MCF 10A (cell line): ENCODE measurements at places on chromosomes 7 and 10. TPM values are rescaled to one million over a fixed set of nuclear protein-coding genes. Genes with fewer than 3 reads are reported as not detected.
A peak's percentile ranks its signal among the peaks of the same experiment; 100 is the strongest.

Gene CYP3A4
- not detected in 2 replicates for total RNA-seq

GRCh38 chr7:32037650-32038198 lies 32.5 kb downstream of the PDE1C start:
- H3K27ac ChIP-seq = no peak overlapping the region
- no peak for DNase-seq
- H3K36me3 ChIP-seq = no peaks in the 10 kb centered on the region
- H3K4me3 ChIP-seq = no peak overlapping the region
- peaks cover 7% of the 10 kb centered on the region for H3K4me1 ChIP-seq
- H3K27me3 ChIP-seq = no peaks in the 10 kb centered on the region

- no peak overlapping the region for H3K4me3 ChIP-seq
- no peak for DNase-seq
- H3K27ac ChIP-seq = peak overlapping the region; percentile 10
- peaks cover 16% of the 10 kb centered on the region for H3K36me3 ChIP-seq
These were observed 40.4 kb downstream of the CREB3L2 start for GRCh38 chr7:137961200-137962177.

GRCh38 chr10:104254493-104255310 lies at the start of gene GSTO1:
Gene GSTO1 (plus strand): TSS chr10:104254892. CDS start chr10:104254929, 37 bp downstream.
- peak within 1 kb of the TSS; percentile 85 for H3K27ac ChIP-seq
- H3K4me1 ChIP-seq = peaks cover 28% of the 10 kb centered on the region
- peak; percentile 79 for DNase-seq
- H3K27me3 ChIP-seq = no peaks in the 10 kb centered on the region
- peaks cover 39% of the 10 kb centered on the region for H3K36me3 ChIP-seq

GRCh38 chr7:97179454-97180104 lies 62.1 kb downstream of the SDHAF3 start:
- H3K27ac ChIP-seq = no peak overlapping the region
- H3K4me3 ChIP-seq = no peak overlapping the region
- H3K27me3 ChIP-seq = no peaks in the 10 kb centered on the region
- H3K4me1 ChIP-seq = peaks cover 4% of the 10 kb centered on the region
- no peaks in the 10 kb centered on the region for H3K36me3 ChIP-seq

- no peak overlapping the region for H3K27ac ChIP-seq
- H3K4me1 ChIP-seq = peaks cover 6% of the 10 kb centered on the region
These were observed 45.0 kb downstream of the ARMH3 start for GRCh38 chr10:102010961-102011360.

DNA sequence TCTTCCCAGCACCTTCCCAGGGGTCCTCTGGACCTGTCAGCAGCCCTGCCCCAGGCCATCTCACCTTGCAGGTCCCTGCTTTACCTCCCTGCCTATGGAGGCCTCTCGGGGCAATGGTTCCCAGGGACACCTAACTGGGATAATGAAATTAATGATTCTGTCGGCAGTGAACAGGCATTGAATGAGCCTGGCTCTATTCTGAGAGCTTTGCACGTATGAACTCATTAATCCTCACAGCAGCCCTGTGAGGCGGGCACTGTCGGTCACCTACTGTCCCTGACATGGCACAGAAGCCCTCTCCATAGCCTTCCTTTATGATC lies 22.9 kb downstream of the ADCYAP1R1 start:
- H3K36me3 ChIP-seq = no peaks in the 10 kb centered on the region
- no peak overlapping the region for H3K27ac ChIP-seq
- H3K4me3 ChIP-seq = no peak overlapping the region

Gene FAM25C
- total RNA-seq = not detected in 2 replicates

DNA sequence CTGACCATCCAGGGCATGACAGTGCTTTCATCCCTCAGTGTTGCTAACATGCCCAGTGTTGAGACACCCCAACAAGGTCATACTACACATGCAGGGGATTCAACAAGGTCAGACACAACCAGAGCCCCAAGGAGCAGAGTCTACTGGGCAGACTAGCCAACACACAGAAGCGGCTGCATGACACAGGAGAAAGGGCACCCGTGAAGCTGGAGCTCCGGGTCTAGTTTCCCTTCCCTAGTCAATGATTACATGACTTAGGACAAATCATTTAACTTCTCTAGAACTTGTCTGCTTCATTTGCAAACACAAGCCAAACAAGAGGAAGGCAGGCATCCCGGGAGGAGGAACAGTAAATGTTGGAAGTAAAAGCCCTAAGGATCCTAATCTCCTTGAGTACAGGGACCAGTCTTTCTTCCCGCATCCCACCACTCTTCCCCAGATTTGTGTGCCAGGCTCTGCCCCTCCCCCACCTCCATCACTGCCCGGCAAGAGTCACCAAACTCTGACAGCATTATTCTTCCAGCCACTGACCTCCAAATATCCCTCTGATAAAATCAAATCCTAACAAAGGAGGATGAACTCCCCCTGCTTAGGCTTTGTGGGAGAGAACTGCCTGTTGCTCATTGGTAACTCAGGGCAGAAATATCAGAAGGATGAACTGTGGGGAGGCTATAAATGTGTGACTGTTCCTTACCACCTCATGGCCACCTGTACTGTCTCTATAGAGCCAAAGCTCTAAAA lies 104.3 kb downstream of the KCNMA1 start:
- peaks cover 29% of the 10 kb centered on the region for H3K4me1 ChIP-seq
- no peaks in the 10 kb centered on the region for H3K27me3 ChIP-seq
- DNase-seq = no peak
- H3K36me3 ChIP-seq = no peaks in the 10 kb centered on the region
- H3K4me3 ChIP-seq = no peak overlapping the region

Gene BTBD16
- 0.16 TPM in 1 of 2 replicates, not detected in the other for total RNA-seq

GRCh38 chr10:73906524-73907447 lies 4.1 kb upstream of the PLAU start:
- H3K4me1 ChIP-seq = peaks cover 46% of the 10 kb centered on the region
- no peak overlapping the region for H3K4me3 ChIP-seq
- H3K27me3 ChIP-seq = no peaks in the 10 kb centered on the region

DNA sequence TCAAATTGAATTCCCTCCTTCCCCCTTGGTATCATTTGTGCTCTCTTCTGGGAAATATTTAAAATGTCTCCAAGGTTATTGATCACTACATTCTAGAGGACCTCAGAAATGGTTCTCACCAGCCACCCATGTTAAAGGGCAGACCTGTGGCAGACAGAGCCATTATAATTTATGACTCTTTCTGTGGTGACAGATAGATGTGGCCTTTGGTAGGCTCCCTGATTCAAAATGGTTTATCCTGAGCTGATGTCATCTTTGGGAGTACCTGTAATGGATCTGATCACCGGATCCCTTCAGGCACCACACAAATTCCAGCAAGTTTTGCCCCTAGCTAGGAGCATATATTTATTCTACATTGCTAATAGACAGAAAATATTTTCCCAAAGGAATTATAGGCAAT lies 267.5 kb downstream of the SDK1 start:
- DNase-seq = no peak
- H3K27me3 ChIP-seq = no peaks in the 10 kb centered on the region
- no peaks in the 10 kb centered on the region for H3K4me1 ChIP-seq

Gene CABCOCO1
- not detected in 2 replicates for total RNA-seq

GRCh38 chr7:45238806-45239205 lies 81.2 kb downstream of the RAMP3 start:
- peaks cover 11% of the 10 kb centered on the region for H3K4me1 ChIP-seq
- H3K36me3 ChIP-seq = no peaks in the 10 kb centered on the region
- no peak for DNase-seq
- H3K27ac ChIP-seq = no peak overlapping the region
- no peak overlapping the region for H3K4me3 ChIP-seq

GRCh38 chr7:7812112-7812511 lies 93.7 kb upstream of the RPA3 start:
- no peak for DNase-seq
- no peaks in the 10 kb centered on the region for H3K4me1 ChIP-seq
- H3K4me3 ChIP-seq = no peak overlapping the region
- H3K27me3 ChIP-seq = no peaks in the 10 kb centered on the region
- H3K36me3 ChIP-seq = peaks cover 7% of the 10 kb centered on the region

- peaks cover 21% of the 10 kb centered on the region for H3K36me3 ChIP-seq
- no peak overlapping the region for H3K4me3 ChIP-seq
- no peak overlapping the region for H3K27ac ChIP-seq
- H3K27me3 ChIP-seq = no peaks in the 10 kb centered on the region
These were observed 5.6 kb upstream of the PKD1L1 start for GRCh38 chr7:47953822-47954221.

GRCh38 chr7:83976302-83976701 lies 218.3 kb downstream of the SEMA3A start:
- no peak overlapping the region for H3K4me3 ChIP-seq
- no peaks in the 10 kb centered on the region for H3K27me3 ChIP-seq
- no peaks in the 10 kb centered on the region for H3K36me3 ChIP-seq

DNA sequence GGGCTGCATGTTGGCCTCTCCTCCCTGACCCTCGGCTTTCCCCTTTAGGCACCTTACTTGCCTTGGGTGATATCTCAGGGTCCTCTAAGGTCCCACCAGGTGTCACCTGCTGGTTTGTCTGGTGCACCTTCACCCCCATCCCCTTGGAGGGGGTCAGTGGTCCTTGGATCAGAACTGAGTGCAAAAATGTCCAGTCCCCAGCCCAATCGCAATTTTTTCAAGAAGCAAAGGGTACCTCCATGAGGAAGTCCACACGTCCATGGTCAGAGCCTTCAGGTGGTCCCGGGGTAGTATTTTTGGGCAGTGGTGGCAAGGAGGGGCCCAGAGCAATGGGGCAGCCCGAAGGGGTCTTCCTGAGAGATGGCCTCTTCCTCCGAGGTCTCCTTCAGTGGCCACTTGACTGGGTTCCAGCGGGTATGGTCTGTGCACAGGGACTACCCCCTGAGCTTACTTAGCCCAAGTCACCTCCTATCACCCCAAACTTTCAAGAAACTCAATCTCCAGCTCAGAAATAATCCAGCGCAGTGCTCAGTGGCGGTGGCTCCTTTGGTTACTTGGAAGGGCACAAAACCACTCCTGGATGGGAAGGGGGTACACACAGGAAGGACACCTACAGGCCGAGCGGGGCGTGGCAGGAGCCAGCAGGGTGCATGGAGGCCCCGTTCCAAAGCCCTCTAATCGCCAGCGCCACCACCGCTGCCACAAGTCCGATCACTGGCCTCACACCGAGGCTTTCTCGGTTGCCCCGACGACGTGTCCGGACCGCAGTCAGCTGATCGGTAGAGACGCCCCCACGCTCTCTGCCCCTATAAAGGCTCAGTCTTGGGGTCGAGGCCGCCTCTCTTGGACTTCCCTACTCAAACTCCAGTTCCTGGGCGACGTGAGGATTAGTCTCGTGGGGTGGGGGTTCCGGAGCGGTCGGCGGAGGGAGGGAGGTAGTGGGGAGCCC lies 4.5 kb downstream of the SAP25 start:
- H3K36me3 ChIP-seq = no peaks in the 10 kb centered on the region
- H3K4me1 ChIP-seq = no peaks in the 10 kb centered on the region
- no peaks in the 10 kb centered on the region for H3K27me3 ChIP-seq
- H3K4me3 ChIP-seq = no peak overlapping the region
- peak; percentile 43 for DNase-seq

- DNase-seq = no peak
- H3K36me3 ChIP-seq = peaks cover 2% of the 10 kb centered on the region
- H3K27me3 ChIP-seq = peaks cover 76% of the 10 kb centered on the region
- H3K4me1 ChIP-seq = no peaks in the 10 kb centered on the region
These were observed 74.2 kb downstream of the ARMC3 start for GRCh38 chr10:23001901-23002516.

- H3K27ac ChIP-seq = no peak overlapping the region
- DNase-seq = no peak
- no peaks in the 10 kb centered on the region for H3K36me3 ChIP-seq
- no peaks in the 10 kb centered on the region for H3K4me1 ChIP-seq
These were observed 207.4 kb downstream of the DNAJB6 start for GRCh38 chr7:157544226-157544625.

DNA sequence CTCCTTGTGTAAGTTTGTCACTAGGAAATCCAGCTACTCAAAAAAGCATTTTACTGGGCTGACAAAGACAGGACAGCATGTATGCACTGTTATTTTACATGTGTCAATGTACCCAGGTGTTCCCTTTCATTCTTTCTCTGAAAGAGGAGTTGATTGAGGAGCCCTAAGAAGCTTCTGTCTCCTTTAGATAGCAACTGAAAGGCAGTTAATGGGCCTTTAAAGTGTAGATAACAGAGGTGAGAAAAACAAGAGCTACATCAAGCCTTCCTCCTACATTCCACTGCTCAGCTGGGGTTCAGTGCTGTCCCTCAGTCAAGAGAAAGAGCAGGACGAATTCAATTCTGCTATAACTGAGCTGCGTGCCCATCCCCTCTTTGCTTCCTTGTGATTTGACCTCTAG lies 12.8 kb upstream of the WIPF3 start:
- H3K27me3 ChIP-seq = peaks cover 24% of the 10 kb centered on the region
- no peak overlapping the region for H3K4me3 ChIP-seq
- DNase-seq = no peak
- H3K36me3 ChIP-seq = no peaks in the 10 kb centered on the region
- H3K4me1 ChIP-seq = no peaks in the 10 kb centered on the region
- H3K27ac ChIP-seq = no peak overlapping the region

Gene SYPL1
- 77.6 and 92.1 TPM in 2 replicates for total RNA-seq

DNA sequence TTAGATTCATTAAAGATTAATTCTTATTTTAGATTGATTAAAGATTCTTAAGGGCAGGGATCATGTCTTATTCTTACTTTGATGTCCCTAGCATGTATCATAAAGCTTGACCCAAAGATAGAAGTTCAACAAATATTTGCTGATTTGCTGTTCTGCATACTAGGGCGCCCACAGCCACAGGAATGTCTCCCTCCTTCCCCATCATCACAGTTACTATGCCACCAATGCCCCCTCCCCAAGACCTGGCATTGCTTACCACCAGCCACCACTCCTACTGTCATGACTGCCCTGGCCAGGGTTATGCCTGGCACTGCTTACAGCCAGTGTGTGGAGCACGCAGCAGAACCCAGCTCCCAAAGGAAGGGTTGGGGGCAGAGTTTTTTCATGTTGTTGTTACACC lies 86.7 kb upstream of the AGK start:
- no peak for DNase-seq
- H3K36me3 ChIP-seq = no peaks in the 10 kb centered on the region
- no peaks in the 10 kb centered on the region for H3K4me1 ChIP-seq
- H3K27me3 ChIP-seq = no peaks in the 10 kb centered on the region
- no peak overlapping the region for H3K4me3 ChIP-seq

Gene ABCC2
- total RNA-seq = 6.3 and 7.4 TPM in 2 replicates

GRCh38 chr7:44278451-44279161 lies 46.8 kb downstream of the CAMK2B start:
- no peaks in the 10 kb centered on the region for H3K36me3 ChIP-seq
- H3K4me1 ChIP-seq = no peaks in the 10 kb centered on the region
- no peak overlapping the region for H3K27ac ChIP-seq

DNA sequence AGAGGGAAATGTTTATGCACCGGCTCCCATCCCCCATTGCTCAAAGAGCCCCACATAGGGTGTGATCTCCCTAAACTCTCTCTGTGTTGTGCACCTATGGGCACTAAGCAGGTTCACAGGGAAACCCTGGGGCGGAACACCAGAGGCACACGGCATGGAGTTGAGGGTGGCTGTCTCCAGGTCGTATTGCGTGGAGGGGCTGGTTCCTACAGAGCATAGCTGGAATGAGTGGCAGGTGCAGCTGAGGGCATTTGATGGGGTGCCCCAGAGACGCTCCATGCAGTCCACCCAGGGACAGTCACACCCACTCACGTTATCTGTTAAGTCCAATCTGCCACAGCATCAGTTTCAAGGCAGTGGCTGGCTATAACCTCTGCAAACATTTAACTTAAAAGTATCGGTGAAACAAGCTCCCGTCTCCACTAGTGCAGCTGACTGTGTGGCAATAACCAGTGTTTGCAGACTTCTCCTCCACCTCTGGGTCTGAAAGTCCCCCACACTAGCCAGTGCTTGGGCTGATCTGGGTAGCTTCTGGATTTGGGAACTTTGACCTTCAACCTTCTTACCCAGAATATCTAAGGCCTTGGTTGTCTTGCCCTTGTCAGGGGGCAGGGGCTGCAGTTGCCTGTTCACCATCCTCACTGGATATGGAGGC lies 249.2 kb upstream of the ZNF32 start:
- no peaks in the 10 kb centered on the region for H3K4me1 ChIP-seq
- peaks cover 16% of the 10 kb centered on the region for H3K27me3 ChIP-seq
- H3K36me3 ChIP-seq = no peaks in the 10 kb centered on the region
- no peak overlapping the region for H3K27ac ChIP-seq
- no peak overlapping the region for H3K4me3 ChIP-seq
- DNase-seq = no peak
